Progenitor cell of endocrine pancreas (in vitro differentiated cells): ENCODE measurements at places on chromosomes 6 and 20.

DNA sequence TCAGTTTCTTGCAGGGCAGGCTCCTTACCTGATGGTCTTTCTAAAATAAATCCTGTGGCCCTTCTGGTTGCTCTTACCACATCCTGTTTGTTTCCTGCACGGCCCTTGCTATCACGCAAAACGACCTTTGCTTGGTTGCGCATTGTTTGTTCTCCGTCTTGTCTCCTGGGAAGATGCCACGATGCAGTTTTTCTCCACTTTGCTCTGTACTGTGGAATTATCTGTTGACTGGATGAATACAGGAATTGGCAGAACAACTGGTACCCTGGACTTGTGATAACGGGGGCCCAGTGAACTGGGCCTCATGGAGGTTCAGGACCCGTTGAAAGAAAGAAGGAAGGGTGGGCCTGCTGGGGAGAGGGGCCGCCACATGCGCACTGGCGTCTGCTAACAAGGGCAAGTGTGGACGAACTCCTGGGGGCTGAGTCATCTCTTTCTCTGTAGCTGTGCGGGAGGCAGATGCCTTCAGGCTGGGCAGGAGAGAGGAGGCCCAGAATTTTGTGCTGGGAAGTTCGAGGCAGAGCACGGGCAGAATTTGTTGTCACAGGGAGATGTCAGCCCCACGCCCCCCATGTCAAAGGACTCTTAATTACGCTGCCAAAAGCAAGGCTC, 139.9 kb downstream of the BMP7 start:
- DNase-seq = no peak

DNA sequence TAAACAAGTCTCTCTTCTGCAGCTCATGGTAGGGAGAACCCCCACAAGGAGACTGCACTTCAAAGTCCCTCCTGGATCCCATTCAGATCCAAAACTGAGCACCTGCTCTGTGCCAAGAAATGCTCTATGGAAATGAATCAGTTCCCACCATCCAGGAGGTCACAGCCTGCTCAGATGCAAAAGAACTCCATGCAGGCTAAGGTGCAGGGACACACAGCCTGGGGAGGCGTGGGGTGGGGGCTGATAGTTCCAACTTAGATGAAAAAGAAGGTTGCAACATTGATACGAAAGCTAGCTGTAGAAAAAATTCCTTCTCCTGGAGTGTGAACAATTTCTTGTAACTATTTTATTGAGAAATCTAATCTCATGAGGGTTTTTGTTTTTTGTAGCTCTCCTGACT, 111.0 kb upstream of the TMEM170B start:
- DNase-seq = no peak

DNA sequence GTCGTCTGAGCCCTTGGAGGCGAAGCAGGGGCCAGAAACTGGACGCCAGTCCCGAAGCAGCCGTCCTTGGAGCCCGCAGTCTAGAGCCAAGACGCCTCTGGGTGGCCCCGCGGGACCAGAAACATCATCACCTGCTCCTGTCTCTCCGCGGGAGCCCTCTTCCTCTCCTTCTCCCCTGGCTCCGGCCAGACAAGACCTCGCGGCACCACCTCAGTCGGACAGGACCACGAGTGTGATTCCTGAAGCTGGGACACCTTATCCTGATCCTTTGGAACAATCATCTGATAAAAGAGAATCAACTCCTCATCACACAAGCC, 416 bp downstream of the RSPH4A start:
- no peak for DNase-seq

DNA sequence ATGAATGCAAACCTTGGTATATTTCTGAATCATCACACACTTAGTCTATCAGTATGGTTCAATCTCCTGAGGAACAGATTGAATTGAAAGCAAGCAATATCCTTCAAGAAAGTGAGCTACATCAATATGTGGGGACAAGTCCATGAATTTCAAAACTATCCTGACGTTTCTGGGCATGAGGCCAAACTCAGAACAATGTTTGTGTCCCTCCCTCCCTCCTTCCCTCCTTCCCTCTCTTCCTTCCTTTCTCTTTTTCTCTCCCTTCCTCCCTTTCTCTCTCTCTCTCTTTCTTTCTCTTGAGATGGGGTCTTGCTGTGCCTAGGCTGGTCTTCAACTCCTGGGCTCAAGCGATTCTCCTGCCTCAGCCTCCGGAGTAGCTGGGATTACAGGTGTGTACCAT, 27.9 kb upstream of the SYNCRIP start:
- DNase-seq = no peak

GRCh38 chr6:143536461-143536865, 24.9 kb upstream of the FUCA2 start:
- peak; percentile 32 for DNase-seq

- no peak for DNase-seq
Observed at GRCh38 chr20:51995551-51995951, 193.2 kb upstream of the SALL4 start.

DNA sequence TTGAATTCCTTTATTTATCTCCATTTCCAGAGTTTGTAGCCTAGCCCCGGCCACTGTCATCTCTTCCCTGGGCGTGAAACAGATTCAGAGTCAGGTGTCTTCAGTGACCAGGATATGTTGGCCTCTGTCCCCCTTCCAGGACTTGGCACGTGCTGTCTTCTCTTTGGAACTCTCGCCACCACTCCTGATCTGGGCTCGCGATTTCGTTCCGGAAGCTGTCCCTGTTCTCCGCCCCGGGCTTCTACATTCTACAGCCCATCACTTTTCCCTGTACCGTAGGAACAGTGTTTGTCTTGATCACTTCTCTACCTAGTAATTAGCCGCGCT, 739 bp downstream of the GSS start:
- DNase-seq = no peak

- no peak for DNase-seq
Observed at GRCh38 chr20:35700625-35701148, 1.5 kb downstream of the ROMO1 start.

DNA sequence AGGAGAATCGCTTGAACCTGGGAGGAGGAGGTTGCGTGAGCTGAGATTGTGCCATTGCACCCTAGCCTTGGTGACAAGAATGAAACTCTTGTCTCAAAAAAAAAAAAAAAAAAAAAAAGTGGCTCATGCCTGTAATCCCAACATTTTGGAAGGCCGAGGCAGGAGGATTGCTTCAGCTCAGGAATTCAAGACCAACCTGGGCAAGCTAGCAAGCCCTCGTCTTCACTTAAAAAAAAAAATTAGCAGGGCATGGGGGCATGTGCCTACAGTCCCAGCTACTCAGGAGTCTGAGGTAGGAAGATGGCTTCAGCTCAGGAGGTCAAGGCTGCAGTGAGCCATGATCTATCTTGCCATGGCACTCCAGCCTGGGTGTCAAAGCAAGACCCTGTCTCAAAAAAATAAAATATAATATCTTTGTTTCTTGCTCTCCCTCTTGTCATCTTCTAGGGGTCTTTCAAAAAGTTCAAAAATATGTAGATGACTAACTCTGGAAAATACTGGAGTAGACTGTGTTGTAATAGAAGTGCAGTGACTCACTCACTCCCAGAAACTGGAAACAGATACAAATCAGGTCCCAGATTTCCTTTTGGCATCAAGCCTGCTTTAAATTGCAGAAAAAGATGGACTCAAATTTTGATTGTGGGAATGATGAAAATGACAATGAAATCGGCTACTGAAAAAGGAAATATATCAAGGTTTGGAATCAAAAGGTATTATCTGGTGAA, 2.8 kb upstream of the GINM1 start:
- DNase-seq = no peak

DNA sequence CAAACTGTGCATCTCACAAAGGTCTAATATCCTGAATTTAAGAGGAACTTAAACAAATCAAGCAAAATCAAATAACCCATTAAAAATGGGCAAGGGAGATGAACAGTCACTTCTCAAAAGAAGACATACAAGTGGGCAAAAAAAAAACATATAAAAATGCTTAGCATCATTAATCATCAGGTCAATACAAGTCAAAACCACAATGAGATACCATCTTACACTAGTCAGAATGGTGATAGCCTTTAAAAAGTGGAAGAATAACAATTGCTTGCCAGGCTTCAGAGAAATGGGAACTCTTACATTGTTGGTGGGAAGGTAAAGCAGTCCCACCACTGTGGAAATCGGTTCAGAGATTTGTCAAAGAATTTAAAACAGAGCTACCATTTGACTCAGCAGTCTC, 646.7 kb upstream of the PTCHD4 start:
- DNase-seq = no peak

DNA sequence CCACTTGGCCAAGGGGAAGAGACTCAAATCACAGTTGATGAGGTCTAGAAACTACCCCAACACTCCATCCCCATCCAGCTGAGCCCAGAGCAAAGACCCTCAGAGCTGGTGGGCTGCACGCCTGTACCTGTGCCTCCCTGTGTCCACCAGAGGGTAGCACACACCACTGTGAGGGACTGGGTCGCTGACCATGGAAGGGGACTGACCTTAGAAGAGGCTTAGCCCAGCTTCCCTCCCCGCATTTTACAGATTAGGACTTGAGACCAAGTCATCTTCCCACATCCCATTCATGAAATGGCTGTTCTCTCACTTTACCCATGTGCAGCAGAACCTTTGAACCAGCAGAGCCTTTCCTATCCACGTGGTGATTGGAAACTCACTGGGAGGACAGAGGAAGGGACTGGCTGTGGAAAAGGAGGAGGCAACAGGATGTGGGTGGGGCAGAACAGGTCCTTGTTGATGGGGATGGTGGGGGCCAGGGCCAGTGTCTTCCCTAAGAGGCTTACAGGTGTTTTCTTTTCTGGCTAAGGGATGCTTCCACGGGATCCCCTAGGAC, 44.3 kb downstream of the CPXM1 start:
- DNase-seq = no peak

GRCh38 chr20:40233406-40233805, 455.6 kb downstream of the MAFB start:
- DNase-seq = no peak
